Activated CD4-positive, alpha-beta T cell treated with anti-CD3 and anti-CD28 coated beads, Interleukin-10, Interleukin-2, amounts not matched to agents 100 ng/mL and 50 ng/mL, durations not matched to agents 16 hours and 8 hours (primary cell): ENCODE measurements at places on chromosomes 7 and 10.

GRCh38 chr7:117362294-117362888 is 39.5 kb upstream of the WNT2 start:
- DNase-seq, result no peak

DNA sequence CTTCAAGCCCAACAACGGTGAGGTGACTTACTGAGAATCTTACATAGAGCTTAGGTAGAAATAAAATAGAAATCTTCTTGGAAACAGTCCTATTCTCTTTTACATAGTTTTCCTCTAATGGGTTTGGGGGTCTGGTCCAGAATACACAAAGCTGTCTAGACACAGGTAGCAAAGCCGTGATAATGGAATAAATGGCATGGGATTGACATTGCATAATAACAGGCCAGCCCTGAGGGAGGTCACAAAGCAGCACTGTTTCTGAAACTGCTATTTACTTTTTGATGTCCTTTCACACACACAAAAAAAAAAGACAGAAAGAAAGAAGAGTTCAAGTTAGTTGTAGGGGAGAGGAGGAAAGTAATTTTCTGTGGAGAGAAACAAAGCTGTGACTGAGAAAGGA is 364.8 kb upstream of the SORCS1 start:
- no peak for DNase-seq

- DNase-seq, result no peak
Observed at GRCh38 chr10:123429706-123430221, 236.4 kb upstream of the GPR26 start.

- DNase-seq, result no peak
Observed at GRCh38 chr10:93874309-93875031, 19.3 kb upstream of the SLC35G1 start.

DNA sequence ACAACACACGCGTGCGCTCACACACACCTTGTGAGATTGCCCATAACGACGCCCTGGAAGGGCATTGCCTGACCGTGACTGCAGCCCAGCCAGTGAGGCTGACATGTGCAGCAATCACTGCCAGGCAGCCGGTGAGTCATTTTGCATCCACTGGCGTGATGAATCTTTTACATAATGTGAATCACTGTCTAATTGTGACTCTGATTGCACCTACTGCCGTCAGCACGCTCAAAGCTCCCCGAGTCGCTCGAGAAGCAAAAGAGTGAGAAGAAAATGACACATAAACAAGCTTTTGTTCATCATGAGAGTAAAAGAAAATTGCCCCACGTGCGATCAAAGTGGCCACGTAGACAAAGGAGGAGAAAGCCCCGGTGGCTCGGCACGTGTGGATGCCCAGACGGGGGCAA is 117.4 kb upstream of the PFKP start:
- peak; percentile 90 for DNase-seq

DNA sequence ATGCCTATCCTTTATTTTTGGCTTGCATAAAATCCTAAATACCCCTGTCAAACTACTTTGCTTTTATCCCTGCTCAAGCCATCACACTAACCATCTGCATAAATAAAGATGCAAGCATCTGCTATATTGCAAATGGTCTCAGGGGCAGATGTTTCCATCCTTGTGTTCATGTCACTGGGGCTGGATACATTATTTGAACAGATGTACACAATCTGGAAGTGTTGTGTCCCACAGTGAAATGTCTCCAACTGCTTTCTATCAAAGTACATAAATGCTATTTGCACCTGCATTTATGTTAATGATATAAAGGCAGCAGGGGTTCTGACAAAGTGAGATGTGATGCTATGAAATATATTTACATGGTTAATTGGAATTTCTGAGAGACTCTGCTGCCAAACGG is 163.1 kb downstream of the ZNF438 start:
- DNase-seq, result no peak

GRCh38 chr7:140828741-140829140 is 96.0 kb downstream of the BRAF start:
- no peak for DNase-seq

DNA sequence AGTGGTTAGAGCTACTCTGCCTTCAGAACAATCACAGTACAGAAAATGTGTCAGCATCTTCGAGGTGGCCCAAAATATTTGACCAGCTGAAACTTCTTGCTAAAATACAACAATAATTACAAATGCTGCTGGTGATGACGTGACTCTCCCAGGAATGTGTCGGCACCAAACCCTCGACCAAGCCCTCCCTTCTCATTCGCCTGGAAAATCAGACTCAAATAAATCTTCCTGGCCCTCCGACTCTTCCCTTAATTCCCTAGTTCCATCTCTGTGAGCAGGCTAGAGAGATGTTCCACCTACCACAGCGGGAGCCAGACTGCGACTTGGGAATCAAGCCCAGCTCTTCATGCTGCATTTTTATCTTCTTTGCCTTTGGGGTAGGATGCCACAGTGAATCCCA is 4.1 kb downstream of the PRSS2 start:
- DNase-seq, result no peak

- no peak for DNase-seq
Observed at GRCh38 chr10:79235765-79236432, 111.4 kb upstream of the PPIF start.
